ENCODE measurements at places on chromosomes 2 and 18.

DNA sequence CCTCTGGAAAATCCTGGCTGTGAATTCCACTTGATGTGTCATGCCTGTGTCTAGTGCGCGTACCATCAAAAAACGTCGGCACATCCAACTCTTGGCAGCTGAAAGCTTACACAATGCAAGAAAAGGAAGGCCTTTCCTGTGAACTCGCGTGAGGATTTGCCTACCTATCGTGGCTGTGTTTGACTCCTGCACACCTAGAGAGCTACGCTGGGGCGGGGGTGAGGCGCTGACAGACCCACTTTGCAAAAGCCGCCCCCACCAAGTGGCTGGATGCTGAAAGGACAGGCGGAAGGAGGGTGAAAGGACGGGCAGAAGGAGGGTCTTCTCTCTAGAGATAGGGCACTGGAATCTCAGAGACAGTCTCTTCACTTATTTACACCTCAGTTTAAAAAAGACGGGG, 270.1 kb downstream of the EIPR1 start:
- no peak for DNase-seq

- no peak for DNase-seq
These were observed 1377.1 kb upstream of the PIK3C3 start for GRCh38 chr18:40577981-40578365.

DNA sequence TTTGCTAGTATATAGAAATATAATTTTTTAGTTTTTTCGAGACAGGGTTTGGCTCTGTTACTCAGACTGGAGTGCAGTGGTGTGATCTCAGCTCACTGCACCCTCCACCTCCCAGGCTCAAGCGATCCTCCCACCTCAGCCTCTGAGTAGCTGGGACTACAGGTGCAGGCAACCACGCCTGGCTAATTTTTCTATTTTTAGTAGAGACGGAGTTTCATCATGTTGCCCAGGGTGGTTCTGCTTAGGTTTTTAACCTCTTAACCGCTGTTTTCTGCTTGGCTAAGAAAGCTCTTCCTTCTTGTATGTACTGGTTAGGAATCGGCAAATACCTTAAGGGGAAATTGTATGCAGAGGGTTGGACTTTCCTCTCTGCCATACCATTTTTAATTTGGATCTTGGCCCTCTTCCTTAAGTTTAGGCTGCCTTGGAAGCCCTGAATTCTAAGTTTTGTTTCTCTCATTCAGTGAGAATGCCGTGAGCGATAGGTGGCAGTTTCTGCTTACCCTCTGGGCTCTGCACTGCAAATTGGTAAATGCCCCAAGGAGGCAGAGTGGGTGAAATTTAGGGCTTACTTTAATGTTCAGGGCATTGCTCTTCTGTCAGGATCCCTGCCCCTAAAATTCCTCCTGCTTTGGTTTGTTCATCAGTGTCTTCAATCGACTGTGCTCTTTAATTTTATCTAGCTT, 32.3 kb downstream of the EML6 start:
- DNase-seq, result no peak

DNA sequence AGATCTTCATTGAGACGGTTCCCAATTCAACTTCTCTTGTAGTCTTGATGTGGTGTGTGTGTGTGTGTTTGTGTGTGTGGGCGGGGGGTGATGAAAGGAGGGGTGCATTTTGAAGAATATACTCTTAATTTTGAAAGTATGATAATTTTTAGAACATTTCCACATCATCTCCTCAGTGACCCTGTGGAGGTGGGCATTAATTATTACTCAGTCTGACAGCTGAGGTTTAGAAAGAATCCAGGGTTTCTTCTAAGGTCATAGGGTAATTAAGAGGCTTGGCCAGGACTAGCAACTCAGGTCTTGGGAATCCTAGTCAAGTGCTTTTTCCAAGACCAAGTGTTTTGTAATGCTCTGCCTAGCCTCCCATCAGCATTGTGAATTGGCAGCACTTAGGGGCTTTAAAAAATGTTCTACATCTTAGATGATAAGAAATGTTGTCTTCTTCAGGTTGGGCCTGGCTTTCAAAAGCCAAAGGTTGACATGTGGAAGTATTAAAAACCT, 100.5 kb downstream of the SPTBN1 start:
- no peak for DNase-seq

DNA sequence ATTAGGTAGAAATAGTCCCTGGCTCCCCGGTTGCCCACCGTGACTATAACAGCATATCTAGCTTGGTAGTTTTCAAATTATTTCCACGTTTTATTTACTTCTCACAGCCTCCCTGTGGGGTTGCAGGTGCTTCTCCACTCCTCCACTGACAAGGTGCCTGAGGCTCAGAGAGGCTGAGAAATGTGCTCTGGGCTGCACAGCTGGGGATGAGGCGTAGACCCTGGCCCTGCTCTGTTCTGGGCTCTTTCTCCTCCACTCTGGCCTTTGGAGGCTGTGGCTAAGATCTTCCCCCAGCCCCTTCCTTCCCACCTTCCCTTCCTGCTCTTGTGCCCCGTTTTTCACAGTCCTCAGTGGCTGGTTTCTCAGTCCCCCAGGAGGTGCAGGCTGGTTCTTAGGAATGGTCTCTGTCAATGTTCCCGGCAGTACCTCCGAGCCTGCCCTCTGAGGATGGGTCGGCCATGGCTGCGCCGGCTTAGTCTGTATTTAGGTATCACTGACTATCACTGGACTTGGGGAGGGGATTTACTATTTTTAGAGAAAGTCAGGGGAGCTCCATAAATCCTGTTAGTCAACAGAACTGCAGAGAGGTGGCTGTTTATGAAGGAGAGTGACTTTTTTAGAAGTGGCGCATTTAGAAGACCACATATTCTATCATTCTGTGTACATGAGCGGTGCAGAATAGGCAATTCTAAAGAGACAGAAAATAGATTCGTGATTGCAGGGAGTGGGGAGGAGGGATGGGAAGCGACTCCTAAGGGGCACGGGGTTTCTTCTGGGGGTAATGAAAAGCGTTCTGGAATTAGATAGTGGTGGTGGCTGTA, 35.0 kb downstream of the HPCAL1 start:
- DNase-seq, result no peak

- DNase-seq, result no peak
These were observed 59.9 kb upstream of the POU3F3 start for GRCh38 chr2:104793966-104794365.

DNA sequence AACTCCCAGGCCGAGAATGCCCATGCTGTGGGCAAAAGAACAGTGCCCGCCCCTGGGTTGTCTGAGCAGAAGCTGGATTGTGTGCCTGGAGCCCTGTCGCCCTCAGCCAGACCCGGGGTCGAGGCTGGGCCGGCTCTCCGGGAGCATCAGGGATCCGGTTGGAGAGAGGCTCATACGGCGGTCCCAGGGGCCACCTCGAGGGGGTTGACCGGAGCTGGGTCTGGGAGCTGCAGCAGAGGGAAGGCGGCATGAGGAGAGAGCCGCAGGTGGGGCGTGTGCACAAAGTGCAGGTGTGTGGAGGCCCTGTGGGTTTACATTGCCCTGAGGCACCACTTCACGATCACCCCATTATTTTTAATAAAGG, 39.5 kb downstream of the MBP start:
- DNase-seq, result no peak

DNA sequence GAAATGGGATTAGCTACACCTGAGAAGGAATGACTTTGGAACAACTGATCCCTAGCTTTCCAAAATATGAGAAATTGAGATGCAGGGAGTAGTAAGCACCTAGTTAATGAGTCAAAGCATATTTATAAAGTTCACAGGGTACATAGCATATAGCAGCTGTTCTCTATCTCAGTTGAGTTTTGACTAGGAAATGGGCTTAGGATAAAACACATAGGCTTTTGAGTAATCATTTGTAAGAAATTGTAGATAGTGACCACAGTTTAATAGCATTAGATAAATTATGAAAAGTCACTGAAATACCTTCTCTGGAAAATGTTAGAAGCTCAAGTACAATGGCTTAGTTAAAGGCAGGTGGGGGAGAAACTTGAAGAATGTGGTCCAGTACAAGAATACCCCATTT, 444.7 kb upstream of the TNP1 start:
- no peak for DNase-seq

- no peak for DNase-seq
These were observed 8.0 kb downstream of the HAAO start for GRCh38 chr2:42784204-42784880.

DNA sequence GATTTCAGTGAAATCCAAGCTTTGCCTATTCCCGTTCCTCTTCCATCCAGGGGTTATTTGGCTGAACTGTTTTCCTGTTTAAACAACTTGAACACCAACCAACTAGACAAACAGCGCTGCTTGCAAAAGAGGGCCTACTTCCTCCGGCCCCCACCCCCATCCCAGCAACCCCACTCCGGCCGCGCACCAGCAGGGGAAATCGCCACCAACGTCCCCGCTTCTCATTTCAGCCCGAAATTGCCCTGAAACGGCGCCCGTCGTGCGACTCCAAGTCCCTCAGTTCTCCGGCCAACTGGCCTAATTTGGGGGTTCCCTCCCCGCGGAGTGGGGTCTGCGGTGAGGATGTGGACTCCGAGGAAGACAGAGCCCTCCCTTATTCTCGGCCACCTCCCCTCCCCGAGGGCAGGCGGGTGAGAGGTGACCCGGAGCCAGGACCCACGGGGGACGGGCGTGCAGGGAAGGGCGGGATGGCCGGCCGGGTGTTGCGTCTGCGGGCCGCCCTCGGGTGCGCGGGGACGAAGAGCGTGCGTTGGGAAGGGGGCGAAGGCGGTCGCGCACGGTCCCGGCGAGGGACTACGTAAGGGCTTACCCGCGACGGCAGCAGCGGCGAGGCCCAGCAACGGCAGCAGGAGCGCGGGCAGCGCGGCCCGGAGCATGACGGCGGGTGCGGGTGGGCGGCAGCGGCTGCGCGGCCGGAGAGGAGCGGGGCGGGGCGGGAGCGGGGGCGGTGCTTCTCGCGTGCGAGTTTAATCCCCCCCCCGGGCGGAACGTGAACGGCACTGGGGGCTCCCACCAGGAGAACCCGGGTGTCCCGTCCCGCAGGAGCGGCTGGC, at the start of gene CD302:
Gene CD302, minus strand, starts transcription at position 666 of the 833 bp plus-strand sequence. Its CDS starts 10 bp downstream, at position 656.
- DNase-seq, result peak; percentile 12

DNA sequence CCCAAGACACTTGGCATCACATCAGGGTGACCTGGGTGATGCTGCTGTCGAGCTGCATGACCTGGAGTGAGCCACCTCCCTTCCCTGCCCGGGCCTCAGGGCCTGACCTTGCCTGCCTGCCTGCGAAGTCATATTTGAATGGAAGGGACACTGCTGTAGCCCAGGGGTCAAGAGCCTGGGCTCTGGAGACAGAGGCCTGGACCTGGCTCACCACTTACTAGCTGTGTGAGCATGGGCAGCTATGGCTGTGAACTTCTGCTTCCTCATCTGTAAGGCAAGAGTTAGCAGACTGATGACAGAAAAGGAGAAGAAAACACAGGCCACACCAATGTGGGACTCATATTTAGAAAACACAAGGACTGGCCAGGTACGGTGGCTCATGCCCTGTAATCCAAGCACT, 118.7 kb downstream of the ZFP36L2 start:
- DNase-seq, result no peak
